ENCODE measurements at places on chromosomes 11 and 22.

- no peak for DNase-seq
These were observed 30.1 kb upstream of the CECR2 start for GRCh38 chr22:17339095-17339693.

DNA sequence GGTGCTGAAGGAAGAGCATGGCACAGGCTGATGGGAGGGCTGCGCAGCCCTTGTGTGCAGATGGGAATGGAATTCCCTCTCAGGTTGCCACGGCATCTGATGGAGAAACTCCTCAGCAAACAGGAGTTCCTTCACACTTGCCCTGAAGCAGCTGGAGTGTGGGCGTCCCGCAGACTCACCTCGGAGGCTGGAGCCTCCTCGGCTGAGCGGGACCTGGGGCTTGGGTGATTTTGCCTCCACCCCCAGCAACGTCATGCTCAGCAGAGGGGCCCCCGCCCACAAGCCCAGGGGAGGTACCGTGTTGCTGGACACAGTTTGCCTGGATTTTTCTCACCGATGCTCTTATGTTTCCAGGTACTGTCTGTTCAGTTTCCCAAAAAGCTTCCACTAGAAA is 63.4 kb downstream of the MYO7A start:
- DNase-seq = no peak

GRCh38 chr11:126608658-126609057 is 253.2 kb downstream of the ST3GAL4 start:
- no peak for DNase-seq

DNA sequence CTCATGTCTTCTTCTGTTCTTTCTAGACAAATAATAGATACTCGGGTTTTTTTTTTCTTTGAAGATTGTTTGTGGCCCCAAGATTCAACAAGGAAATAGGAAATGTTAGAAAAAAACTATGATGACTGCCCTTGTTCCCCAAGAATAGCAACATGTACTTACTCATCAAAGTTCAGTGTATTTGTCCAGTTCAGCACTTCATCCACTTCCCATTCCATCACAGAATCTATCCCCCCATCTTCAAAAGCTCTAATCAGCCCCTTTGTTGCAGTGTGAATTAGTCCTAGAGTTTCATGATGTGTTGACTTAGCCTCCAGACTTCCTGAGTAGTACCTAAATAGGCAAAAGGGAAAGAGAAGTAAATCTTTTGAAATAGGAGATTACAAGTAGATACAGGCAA is 74.3 kb downstream of the C11orf65 start:
- no peak for DNase-seq

- no peak for DNase-seq
These were observed 2050.6 kb upstream of the RAG2 start for GRCh38 chr11:38648604-38649003.

GRCh38 chr11:45058647-45058950 is 87.8 kb upstream of the PRDM11 start:
- no peak for DNase-seq
